ENCODE measurements at places on chromosomes 1 and 21.

GRCh38 chr1:5526385-5526750 lies 465.9 kb downstream of the NPHP4 start:
- no peak for DNase-seq

DNA sequence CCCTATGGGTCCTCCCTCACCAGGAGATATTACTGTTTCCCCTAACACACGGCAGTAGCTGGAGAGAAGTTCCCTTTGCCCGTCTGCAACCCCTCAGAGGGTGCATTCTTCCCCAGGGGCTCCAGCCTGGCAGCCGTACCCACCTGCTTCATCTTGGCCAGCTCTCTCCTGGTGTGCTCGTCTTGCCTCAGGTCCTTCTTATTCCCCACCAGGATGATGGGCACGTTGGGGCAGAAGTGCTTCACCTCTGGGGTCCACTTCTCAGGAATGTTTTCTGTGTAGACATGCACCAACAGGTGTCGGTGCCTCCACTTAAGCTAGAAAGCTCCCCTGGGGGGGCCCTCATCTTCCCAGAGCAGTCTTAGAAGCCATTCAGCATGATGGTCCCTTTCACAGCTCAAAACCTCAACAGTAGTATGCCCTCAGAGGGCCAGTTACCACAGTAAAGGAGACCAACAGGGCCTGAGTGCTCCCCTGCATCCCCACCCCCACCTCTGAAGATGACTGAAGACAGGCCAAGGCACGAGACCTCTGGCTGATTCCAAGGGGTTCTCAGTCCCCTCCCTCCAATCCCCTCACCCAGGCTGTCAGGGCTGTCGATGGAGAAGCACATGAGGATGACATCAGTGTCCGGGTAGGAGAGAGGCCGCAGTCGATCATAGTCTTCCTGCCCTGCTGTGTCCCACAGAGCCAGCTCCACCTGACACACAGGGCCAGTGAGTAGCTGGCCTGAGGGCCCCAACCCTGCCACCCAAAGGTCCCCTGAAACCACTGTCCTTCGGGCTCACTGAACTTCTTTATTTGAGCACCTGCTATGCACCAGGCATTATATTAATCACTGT lies 4.3 kb downstream of the RHOC start:
- DNase-seq, result no peak

- peak; percentile 94 for DNase-seq
Observed at GRCh38 chr1:206002871-206003801, at the start of gene RAB7B. Gene RAB7B, minus strand, starts transcription at chr1:206003395. Its CDS starts 9,260 bp downstream, at chr1:205994135.

- no peak for DNase-seq
Observed at GRCh38 chr1:1069711-1070676, 4.1 kb downstream of the RNF223 start.

GRCh38 chr1:7760245-7760644 lies 10.9 kb upstream of the VAMP3 start:
- DNase-seq, result no peak

DNA sequence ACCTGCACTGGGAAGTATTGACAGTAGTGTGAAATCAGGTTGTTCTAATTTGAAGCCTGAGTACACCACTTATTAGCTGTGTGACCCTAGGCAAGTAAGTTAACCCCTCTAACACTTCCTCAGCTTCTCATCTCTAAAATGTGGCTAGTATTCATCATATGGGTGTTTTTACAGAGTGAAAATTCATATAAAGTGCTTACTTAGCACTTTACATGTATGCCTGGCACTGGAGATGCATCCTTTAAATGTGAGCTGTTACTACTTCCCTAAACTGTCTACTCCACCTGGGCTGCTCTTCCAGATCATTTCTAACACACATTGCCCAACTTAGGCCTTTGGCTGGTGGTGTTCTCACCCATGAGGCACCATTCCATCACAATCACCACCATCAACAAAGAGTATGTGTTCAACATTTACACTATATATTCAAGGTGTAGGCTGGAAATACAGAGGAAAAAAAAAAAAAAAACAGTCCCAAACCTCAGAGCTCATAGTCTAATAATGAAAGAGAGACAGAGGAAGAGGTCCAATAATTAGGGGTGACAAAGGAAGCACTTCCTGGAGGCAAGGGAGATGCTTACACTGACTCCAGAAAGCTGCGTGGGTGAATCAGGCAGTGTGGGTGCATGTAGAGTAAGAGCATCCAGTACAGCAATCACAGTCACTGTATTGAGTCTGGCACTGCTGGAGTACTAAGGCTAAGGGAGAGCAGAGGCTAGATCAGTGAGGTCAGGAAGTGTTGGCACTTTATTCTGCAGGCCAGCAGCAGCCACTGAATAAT lies 3.6 kb downstream of the STX6 start:
- no peak for DNase-seq

GRCh38 chr21:41650526-41651145 lies 116.2 kb downstream of the RIPK4 start:
- no peak for DNase-seq

DNA sequence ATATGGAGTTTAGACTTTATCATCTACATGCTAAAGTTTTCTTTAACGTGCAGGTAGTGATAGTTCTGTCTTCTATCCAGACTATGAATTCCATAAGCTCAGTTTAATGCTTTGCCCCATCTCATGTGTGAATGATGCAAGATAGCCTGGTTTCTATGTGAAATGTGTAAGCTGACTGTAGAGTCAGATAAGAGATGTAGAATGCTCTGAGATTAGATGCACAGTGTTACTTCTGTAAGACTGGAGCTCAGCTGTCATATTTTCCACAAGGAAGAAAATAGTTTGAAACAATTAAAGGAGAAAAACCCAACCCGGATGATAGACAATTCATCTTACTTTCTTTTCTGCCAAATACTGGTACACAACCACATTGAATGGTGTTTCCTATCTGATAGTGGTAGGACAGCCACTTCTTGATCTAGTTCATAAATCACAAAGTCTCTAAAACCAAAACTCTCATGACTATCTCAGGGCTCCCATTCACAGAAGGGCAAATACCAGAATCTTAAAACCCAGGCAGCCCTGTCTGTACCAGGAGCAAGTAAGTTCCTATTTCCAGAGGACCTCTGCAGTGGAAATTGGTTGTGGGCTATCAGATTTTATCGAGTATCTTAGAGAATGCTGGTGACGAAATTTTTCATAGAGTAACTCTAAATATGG lies 50.6 kb downstream of the TBX15 start:
- no peak for DNase-seq

GRCh38 chr1:2906085-2906484 lies 104.6 kb upstream of the TTC34 start:
- no peak for DNase-seq

GRCh38 chr1:44038876-44039657 lies 7.8 kb upstream of the SLC6A9 start:
- DNase-seq, result no peak

GRCh38 chr21:28150778-28151177 lies 841.9 kb downstream of the LTN1 start:
- no peak for DNase-seq

GRCh38 chr1:178587096-178587495 lies 74.2 kb downstream of the TEX35 start:
- DNase-seq, result no peak

- no peak for DNase-seq
Observed at GRCh38 chr1:66175098-66175497, 358.9 kb upstream of the SGIP1 start.
